ENCODE measurements at places on chromosomes 5 and 9.
A peak's percentile ranks its signal among the peaks of the same experiment; 100 is the strongest.

DNA sequence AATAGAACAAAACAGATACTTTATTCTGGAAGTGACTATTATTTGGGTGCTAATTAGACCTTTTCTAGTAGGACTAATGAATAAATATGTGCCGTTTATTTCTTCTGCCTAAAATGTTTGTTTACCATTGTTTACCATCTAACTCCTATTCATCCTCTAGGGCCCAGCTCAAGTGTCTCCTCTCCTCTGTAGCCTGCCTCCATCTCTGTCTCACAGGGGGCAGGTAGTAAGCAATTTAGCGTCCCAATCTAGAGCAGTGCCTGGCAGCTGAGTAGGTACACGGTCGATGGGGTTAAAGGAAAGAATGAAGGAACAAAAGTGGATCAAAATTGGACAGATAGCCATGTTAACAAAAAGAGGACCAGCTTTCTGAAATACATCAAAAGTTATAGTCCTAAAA, 230.9 kb downstream of the SLF1 start:
- no peak for ATAC-seq

DNA sequence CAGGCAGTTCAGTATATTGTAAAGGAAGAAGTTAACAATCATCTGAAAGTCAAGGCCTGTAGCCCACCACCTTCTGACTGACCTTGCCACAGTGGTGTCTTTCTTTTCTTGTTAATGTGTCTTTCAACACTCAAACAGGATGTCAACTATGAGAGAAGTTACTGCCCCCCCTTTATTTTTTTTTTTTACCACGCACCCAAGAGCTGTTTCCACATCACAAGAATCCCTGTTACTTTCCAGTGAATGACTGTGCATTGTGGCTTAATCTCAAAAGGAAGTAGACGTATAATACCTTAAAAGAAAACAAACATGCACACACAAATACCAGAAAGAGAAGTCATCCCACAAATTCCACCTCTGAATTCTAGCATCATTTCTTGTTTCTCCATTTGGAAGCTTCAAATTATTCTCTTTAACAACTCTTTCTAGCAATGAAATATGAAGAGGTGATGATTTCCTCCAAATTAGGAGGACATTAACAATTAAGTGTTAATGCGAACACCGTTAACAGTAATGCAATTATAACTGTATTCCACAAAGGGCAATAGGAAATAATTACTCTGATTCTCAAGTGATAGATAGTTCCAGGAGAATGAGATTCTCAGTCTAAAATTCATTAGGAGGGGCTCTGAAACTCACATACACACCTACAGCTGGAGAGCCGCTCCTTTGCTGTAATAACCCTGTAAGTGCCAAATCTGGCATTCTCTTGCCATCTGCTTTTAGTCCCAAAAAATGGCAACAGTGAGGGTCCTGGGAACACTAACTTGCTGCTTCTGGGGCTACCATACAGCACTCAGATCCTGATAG, 201.0 kb downstream of the EFNA5 start:
- no peak for ATAC-seq

DNA sequence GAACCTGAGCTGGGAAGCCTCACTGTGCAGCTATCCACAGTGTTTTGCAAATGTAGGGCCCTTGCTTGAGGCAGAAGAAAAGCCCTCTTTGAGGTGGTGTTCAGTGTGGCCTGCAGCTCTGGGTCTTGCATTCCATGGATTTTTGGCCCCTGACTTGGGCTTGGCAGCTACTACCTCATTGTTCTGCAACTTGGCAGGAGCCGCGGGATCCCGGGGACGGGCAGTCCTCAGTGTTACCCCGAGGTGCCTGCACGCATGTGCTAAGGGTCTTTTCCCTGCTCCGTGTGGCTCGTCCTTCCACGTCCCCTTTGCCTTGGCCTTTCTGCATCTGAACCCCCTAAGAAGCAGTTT, 39.8 kb downstream of the NEK6 start:
- peak; percentile 83 for ATAC-seq

GRCh38 chr9:124390794-124391658, 24.2 kb downstream of the PSMB7 start:
- ATAC-seq: no peak

DNA sequence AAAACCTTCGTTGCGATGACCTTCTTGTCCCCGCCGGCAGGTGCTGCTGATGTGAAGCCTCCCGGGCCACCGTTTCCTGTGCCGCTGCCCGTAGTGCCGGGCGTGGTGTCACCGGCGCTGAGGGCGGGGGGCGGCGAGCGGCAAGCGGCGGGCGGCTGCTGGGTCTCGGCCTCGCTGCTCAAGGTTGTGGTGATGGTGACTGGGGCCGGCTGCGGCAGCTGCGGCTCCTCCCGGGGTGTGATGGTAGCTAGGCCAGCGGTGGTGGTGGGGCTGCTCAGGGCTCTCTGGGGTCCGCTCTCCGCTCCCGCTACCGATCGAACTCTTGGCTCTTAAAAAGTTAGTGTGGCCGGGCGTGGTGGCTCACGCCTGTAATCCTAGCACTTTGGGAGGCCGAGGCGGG, 36.0 kb upstream of the PTPN3 start:
- ATAC-seq: no peak

DNA sequence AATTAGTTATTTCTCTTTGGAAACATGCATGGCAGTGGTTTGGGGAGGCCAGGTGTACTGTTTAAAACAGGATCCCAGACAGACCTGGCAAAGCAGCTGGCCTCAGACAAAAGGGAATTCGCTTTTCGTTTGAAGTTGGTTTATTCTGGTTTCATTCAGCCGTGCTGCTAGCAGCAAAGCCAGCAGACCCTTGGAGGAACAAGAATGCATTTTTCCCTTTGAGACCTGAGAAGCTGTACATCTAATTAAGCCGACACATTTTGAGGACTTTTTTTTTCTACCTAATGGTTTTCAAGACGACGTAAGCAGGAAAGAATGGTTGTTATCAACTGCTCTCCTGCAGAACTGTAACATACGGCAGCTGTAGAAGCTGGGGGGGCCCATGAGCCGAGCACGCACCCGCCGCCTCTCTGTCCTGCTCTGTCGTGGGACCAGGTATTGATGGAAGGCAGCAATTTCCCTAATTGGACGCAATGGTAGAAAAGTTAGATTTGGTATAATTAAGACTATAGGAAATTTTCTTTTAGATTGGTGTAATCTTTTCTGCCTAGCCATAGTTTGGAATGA, 13.6 kb downstream of the PLEKHG4B start:
- no peak for ATAC-seq

GRCh38 chr5:26669523-26669922, 368.9 kb downstream of the CDH9 start:
- ATAC-seq: peak; percentile 19

DNA sequence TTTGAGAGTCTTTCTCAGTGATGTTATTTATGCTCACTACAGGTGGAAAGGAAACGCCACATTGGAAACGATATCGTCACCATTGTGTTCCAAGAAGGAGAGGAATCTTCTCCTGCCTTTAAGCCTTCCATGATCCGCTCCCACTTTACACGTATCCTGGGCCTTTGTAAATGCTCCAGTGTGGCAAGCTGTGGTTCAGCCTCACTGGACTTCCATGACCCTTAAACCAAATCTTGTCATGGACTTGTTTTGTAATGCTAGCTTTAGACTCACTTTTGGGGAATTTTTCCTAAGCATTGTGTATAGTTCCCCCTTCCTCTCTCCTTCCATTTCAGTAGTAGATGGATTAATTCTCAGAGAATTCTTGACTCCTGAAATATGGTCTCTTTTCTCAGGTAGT, 60.9 kb upstream of the SLC2A8 start:
- no peak for ATAC-seq

All from gastroesophageal sphincter (tissue), 4 donors.